ENCODE measurements at places on chromosomes 4 and X.
A peak's percentile ranks its signal among the peaks of the same experiment; 100 is the strongest.

DNA sequence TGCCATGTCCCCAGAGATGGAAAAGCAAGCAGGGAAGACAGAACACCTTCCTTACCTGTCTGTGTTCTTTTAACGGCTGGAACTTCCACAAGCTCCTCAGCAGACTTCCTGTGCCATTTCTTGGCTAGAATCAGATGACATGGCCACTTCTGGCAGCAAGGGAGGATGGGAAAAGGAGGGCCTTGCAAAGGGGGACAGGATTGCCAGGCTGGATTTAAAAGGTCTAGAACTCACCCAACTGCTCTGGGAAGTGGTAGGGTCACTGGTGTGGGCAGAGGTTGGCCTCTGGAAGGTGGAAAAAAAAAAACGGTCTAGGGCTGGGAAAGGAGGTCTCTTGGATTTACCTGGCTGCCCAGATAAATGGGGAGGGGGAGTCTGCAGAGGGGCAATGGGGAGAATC, 1.6 kb upstream of the USP11 start:
- DNase-seq: no peak

DNA sequence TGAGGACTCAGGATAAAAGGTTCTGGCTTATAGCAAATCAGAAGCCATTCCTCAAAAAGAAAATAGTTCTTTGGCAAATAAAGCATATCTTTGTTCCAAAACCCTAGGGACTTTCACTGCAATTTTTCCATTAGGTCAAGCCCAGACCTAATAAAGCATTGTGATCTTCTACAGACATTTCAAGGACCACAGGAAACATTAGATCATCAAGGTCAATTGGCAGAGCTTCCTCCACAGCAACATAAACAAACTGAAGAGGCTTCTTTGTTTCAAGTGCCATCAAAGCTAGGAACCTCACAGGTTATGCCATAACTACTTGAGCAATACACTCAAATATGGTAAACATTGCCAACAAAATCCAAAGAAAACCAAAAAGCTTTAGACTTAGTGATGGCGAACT, 144.9 kb downstream of the ANXA5 start:
- DNase-seq: no peak

GRCh38 chrX:140440876-140441275, 64.0 kb downstream of the SOX3 start:
- DNase-seq: peak; percentile 41

DNA sequence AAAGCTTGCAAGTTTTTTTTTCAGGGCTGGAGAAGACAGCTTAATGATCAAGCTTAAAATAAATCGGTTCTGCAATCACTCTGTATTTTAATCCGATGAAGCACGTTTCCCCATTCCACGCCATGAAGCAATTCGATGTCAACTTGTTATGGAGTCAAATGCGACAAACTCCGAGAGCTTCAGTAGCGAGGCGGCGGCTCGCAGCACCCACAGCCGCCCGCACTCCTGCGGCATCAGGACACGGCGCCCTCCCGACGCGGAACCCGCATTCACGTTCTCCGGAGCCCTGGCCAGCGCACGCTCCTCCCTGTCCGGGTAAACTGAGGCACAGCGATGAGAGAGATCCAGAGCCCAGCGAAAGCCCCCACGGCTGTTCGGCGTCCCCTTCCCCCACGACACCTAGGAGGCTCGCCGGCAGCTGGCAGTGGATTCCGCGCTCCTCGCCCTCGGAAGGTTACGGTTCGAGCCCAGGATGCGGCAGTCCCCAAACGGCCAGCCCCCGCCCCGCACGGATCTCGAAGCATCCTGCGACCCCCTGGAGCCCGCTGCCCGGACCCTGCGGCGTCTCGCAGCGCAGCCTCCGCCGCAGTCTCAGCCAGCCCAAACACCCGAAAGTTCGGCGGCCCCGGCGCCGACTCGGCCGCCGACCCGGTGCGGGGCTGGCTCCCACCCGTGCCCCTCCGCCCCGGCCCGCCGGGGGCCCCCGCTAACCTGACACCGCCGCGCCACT, 507 bp downstream of the MFAP3L start:
- no peak for DNase-seq

DNA sequence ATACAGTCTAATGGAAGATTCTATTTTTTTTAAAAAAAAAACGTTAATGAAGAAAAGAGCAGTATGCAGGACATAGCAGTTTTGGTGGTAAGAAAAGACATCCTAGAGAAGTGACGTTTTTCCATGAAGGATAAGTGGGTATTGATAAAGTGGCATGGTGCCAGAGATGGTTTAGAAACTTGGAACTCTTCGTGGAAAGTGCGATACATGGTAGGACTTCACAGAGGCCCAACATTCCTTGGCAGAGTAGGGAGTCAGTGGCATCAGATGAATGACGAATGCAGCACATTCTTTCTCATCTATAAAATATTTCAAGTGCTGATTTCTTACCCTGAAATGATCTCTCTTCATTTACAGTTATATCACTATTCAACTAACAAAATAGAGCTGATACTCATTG, 298.7 kb downstream of the CCSER1 start:
- DNase-seq: no peak

- DNase-seq: no peak
These were observed 32.3 kb downstream of the BBS12 start for GRCh38 chr4:122764821-122765215.

DNA sequence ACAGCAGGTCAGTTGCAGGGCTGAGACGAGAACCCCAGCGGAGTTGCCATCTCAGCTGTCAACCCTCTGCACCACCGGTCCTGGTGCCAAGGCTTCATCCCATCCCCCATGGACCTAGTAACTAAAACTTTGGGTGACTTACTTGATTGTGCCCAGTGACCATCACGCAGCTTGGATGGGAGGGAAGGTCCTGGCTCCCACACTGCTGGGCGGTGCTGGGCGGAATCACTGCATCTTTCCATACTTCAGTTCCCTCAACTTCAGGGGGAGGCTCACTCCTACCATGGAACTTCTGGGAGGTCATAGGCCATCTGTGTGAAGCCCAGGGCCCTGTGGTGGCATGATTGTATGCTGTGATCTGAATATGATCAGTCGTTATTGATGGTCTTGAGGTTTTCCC, 26.2 kb upstream of the JAKMIP1 start:
- DNase-seq: no peak

- DNase-seq: no peak
These were observed 34.8 kb upstream of the USP51 start for GRCh38 chrX:55524487-55524886.

- no peak for DNase-seq
These were observed 58.8 kb downstream of the USP46 start for GRCh38 chr4:52600275-52600674.

DNA sequence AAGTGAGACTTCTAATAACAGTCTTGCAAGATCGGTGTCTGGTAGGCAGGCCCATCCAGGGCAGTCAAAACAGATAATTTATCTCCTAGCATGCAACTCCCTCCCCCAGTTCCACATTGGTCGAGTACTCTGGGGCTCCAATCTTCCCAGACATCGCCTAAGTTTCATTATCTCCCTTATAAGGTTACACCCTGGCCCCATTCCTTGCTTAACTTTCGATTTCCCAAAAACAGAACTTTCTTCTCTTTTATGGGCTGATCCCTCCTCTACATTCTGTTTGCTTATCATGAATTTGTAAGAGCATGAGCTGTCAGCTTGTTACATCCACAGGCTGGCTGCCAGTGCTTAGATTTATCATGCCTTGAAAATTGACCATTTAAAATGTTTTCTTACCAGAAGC, 471.3 kb downstream of the TECRL start:
- DNase-seq: no peak

DNA sequence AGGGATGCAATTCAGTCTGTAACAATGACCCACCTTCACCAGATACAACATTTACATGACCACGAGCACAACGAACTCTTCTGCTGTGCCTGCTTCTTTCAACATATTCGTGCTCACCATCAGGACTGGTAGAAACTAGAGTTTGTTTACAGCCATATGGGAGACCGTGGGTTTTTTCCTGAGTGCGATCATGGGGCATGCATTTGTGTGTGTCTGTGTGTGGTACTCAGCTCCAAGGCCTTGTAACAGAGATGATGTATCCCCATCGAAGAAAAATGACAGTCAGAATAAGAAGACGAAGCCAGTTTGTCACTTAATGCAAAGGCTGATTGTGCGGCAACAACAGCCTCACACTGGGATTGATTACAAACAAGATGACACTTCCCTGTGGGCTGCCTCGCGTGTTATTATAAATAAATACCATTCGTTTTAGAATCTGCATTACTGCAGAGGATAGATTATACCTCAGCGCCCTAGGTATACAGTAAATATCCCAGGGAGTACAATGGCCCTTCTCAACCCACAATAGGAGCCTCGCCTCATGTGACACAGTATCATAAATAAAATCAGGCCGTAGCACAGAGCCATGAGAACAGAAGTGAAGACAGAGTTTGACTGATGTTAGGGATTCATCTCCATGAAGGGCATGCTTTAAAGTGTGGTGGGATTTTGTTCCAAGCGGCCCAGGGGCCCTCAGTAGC, 97.3 kb upstream of the NOCT start:
- no peak for DNase-seq

- no peak for DNase-seq
These were observed 37.9 kb upstream of the SLC4A4 start for GRCh38 chr4:71300964-71301363.

- no peak for DNase-seq
These were observed 31.8 kb downstream of the USP11 start for GRCh38 chrX:47264483-47265173.

- DNase-seq: no peak
These were observed 75.4 kb downstream of the TMEM131L start for GRCh38 chr4:153541456-153542096.

GRCh38 chr4:75034523-75034922, 101.6 kb downstream of the PARM1 start:
- DNase-seq: no peak

- no peak for DNase-seq
These were observed 32.4 kb downstream of the TNIP2 start for GRCh38 chr4:2723751-2724150.

- no peak for DNase-seq
These were observed 55.9 kb upstream of the FGFBP2 start for GRCh38 chr4:16018841-16019240.

- DNase-seq: no peak
These were observed 103.7 kb downstream of the POU4F2 start for GRCh38 chr4:146742416-146742815.

GRCh38 chr4:48967101-48967500, 19.0 kb upstream of the CWH43 start:
- no peak for DNase-seq

DNA sequence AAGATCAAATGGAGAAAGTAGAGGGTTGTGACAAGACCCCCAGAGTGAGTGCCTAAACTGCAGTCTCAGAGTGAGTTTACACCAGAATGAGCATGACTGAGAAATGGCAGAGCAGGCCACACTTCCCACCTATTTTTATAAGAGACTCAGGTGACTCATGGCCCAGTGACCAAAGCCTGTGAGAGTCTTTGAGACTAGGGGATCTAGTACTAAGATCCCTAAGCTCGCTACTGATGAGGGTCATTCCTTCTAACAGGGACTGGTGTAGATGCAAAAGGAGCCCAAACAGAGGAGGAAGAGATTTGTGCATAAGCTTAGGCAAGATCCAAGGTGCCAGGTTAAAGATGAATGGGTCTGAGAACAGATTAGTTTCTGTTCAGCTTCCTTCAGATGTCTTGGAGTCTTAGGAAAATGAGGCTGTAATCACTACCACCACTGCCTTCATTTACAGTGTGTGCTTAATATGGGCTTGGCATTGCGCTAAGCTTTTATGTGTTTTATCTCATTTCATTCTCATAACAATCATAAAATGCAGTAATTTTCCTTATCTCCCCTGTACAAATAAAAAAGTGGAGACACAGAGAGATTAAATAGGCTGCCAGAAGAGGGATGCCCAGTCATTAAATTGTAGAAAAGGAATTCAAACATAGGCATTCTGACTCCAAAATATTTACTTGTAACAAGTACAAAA, 62.8 kb downstream of the RWDD4 start:
- no peak for DNase-seq

- no peak for DNase-seq
These were observed 7.2 kb downstream of the TBC1D14 start for GRCh38 chr4:6916587-6917460.

DNA sequence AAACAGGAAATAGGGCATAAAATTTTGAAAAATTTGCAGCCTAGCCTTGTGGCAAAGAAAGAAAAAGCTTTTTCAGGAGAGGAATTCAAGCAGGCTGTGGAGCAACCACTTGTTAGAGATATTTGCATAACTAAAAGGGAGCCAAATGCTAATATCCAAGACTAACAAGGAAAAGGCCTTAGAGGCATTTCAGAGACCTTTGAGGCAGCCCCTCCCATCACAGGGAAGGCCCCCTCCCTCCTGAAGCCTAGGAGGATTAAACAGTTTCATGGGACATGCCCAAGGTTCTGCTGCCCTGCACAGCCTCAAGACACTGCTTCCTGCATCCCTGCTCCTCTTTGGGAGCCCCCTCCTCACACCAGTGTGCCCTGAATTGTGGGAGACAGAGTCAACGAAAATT, 275.4 kb upstream of the SFRP2 start:
- peak; percentile 16 for DNase-seq

- no peak for DNase-seq
These were observed 273.2 kb downstream of the IL15 start for GRCh38 chr4:141909541-141909940.

DNA sequence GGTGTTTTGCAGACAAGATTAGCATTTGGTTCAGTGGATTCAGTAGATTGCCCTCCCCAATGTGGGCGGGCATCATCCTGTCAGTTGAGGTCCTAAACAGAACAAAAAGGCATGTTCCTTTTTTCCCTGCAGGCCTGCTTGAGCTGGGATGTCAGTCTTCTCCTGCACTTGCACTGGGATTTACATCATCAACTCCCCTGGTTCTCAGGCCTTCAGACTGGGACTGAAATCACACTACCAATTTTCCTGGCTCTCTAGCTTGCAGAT, 278.9 kb upstream of the FTHL17 start:
- DNase-seq: no peak

GRCh38 chr4:3651267-3651845, 114.8 kb upstream of the ADRA2C start:
- no peak for DNase-seq

- DNase-seq: no peak
These were observed 322.5 kb downstream of the HS3ST1 start for GRCh38 chr4:11106190-11106589.

- no peak for DNase-seq
These were observed 48.0 kb downstream of the UBE2K start for GRCh38 chr4:39745920-39746319.
